ENCODE measurements at places on chromosomes 4 and X.

GRCh38 chr4:109005523-109005922 lies 242.7 kb upstream of the ETNPPL start:
- peak; percentile 75 for DNase-seq

DNA sequence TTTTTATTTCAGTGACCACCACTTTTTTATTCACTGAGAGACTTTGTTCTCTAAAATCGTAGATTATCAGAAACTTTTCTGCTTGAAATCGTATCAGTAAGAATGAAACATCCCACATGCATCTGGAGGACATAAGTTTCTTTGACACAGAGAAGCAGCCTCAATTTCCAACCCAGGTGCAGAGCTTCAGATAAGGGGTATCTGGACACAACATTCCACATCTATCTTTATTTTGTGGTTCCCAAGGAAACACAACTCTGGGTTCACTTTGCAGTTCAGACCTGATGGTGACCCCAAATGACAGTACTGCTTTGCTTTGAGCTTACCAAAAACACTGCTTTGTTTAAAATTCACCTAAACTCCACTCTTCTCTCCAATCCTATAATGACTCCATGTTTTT lies 1.3 kb upstream of the CLCN5 start:
- DNase-seq: no peak

GRCh38 chr4:78292341-78292740 lies 235.2 kb downstream of the FRAS1 start:
- no peak for DNase-seq

DNA sequence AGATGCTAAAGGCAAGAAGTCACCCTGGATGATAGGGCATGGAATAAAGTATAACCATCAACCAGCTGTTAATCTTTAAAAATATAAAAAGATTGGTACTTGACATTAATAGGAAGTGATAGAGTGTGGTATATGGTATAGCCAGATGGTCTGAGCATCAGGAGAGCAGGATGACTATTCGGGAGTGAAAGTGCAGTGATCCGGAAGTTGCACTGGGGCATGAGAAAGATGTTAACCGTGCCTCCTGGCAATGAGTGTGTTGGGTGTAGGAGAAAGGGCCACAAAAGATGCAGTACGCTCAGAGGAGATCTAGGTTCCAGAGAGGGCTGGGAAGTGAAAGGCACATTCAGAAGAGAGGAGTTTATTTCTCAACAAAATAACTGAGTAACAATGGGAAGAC lies 65.0 kb downstream of the TSPAN7 start:
- DNase-seq: no peak

- DNase-seq: peak; percentile 65
These were observed 671.5 kb upstream of the GRIA3 start for GRCh38 chrX:122512561-122513072.

DNA sequence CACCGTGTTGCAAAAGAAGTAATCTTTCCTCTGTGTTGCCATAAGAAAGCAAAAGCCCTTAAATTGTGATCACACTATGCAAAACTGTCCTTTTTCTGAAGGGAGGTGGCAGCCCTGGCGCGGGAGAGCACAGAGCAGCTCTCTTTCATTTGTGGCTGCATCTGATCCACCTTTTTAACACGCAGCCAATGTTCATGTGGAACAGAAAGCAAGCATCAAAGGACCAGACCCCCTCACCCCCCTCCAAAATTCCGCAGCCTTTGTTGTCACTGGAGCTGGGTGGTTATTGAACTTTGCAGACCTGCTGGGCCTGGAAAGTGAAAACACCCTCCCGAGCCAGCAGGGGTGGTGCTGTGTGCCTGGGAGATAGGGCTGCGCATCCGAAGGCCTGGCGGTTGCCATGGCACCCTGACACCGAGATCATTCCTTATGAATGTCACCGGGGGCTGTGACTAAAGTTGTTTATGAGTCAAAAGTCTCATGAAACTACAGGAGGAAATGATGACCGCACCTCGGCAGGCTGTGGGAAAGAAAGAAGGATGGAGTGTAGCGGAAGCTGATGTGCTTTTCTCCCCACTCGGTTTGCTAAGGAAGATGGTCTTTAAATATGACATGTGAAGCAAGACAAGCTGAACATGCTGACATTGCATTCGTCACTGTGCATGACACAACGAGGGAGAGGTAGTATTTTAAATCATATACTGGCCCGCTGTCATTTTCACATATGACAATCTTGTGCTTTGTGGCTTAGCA lies 367.4 kb downstream of the UNC5C start:
- DNase-seq: peak; percentile 90

- peak; percentile 54 for DNase-seq
These were observed 20.5 kb downstream of the SLC25A5 start for GRCh38 chrX:119488749-119489148.

GRCh38 chr4:90842960-90843359 lies 715.8 kb downstream of the CCSER1 start:
- DNase-seq: no peak

DNA sequence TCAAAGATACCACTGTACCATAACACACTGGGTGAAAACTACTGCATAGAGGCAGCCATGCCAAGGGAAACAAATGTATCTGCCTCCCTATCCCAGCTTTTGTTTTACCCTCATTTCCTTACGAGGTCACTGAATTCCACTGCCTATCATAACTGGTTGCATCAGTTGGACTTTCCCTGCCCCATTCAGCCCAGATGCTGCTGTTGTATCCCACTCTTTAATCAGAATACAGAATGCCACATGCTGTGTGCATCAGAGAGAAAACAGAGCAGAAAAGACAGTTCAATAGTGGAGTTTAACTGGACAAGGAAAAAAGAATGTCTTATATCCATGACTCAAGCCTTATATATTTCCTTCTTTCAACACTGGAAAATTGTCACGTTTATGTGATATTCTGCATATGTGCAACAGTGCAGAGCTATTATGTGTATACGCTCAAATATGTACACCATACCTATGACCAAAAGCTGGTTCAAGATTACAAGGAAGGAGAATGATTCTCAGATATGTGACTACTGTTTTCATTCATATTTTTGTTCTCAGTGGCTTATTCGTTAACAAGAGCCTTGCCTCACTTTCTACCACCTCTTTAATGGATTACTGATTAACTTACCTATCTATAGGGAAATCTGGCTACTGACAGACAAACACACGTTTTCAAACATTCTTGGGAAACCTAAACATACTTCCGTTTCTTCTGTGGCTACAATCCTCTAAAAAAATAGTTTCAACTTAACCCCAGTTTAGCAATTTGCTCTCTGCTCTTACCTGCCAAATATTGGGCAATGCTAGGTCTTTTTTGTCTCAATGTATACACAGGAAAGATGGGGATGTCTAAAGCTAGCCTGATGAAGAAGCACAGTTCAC lies 378.9 kb downstream of the SMARCA1 start:
- DNase-seq: peak; percentile 82

DNA sequence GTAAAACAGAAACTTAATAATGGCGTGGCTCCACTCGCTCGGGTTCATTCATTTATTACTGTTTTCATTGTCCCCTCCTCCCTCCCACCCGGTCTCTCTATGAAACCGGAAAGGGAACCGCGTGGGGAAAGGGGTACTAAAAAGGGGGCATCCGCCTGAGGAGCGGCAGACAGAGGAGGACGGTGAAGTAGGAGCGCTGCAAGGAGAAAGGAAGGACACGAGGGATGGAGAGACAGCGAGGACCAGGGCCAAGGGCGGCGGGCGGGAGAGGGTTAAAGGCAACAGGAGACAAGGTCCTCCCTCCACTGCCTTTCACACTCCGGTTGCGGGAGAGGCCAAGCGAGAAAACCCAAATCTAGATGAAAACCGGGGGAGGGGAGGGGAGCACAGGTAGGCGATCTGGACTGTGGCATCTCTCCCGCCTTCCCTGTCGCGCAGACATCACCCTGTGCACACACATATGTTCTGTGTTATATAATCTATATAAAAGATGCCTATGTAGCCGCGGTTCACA lies 829 bp downstream of the ELOVL6 start:
- peak; percentile 44 for DNase-seq

DNA sequence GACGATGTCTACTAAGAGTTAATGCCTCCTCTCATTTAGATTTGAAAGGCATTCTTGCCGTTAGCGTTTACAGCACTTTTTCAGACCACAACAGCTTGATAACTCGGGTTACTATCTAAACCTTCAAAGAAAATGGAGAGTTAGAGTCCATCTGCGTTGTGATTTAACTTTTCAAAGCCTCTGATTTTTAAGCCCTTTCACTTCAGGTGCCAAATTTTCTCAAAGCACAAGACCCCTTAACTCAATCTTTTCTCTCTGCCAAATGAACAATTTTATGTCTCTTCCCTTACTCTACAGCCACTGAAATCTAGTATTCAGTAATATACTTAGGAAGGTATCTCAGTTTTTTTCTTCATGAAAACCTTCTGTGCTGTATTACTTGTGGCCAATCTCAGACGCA lies 310.5 kb downstream of the TENM3 start:
- no peak for DNase-seq

GRCh38 chr4:141571362-141571761 lies 65.0 kb upstream of the IL15 start:
- peak; percentile 67 for DNase-seq

GRCh38 chr4:184536881-184537248 lies 62.5 kb upstream of the IRF2 start:
- DNase-seq: no peak

- no peak for DNase-seq
These were observed 134.0 kb upstream of the PJA1 start for GRCh38 chrX:69299285-69299684.

DNA sequence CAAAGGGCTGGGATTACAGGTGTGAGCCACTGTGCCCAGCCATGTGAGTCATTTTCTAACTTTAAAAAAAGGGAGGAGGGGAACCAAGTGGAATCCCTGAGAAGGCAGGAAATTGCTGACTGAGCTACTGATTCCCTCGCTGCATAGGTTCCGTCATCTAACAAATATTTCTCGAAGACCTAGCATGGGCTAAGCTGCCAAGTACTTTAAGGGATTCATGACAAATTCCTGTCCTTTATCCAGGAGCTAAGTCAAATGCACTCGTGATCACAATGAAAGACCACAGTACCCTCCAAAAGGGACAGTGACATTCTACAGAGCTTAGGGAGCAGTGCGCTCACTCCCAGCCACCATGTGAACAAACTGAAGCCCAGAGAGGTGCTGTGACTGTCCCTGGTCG lies 33.2 kb upstream of the MAN2B2 start:
- no peak for DNase-seq

DNA sequence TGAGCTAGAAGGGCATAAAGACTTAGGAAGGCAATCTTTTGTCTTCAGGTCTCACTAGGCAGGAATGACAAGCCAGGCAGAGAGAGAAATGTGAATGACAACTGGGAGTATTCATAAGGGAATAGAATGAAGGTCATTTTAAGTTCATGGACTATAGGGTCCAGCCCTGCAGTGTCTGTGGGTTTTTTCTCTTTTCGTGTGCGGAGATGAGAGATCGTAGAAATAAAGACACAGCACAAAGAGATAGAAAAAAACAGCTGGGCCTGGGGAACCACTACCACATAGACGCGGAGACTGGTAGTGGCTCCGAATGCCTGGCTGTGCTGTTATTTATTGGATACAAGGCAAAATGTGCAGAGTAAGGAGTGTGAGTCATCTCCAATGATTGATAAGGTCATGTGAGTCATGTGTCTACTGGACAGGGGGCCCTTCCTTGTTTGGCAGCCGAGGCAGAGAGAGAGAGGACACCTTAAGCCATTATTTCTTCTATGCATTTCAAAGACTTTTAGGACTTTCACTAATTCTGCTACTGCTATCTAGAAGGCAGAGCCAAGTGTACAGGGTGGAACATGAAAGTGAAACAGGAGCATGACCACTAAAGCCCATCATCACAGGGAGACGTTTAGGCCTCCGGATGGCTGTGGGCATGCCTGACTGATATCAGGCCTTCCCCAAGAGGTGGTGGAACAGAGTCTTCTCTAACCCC lies 921.8 kb upstream of the PCDH10 start:
- DNase-seq: no peak

GRCh38 chr4:185567381-185568376 lies 32.4 kb upstream of the PDLIM3 start:
- DNase-seq: peak; percentile 19
